ENCODE measurements at places on chromosomes 16 and 17.

GRCh38 chr17:74945543-74945942, 9.8 kb downstream of the OTOP3 start:
- H3K27ac ChIP-seq, result no peak overlapping the region
- H3K36me3 ChIP-seq, result no peaks in the 10 kb centered on the region
- DNase-seq, result no peak
- peaks cover 14% of the 10 kb centered on the region for H3K27me3 ChIP-seq

DNA sequence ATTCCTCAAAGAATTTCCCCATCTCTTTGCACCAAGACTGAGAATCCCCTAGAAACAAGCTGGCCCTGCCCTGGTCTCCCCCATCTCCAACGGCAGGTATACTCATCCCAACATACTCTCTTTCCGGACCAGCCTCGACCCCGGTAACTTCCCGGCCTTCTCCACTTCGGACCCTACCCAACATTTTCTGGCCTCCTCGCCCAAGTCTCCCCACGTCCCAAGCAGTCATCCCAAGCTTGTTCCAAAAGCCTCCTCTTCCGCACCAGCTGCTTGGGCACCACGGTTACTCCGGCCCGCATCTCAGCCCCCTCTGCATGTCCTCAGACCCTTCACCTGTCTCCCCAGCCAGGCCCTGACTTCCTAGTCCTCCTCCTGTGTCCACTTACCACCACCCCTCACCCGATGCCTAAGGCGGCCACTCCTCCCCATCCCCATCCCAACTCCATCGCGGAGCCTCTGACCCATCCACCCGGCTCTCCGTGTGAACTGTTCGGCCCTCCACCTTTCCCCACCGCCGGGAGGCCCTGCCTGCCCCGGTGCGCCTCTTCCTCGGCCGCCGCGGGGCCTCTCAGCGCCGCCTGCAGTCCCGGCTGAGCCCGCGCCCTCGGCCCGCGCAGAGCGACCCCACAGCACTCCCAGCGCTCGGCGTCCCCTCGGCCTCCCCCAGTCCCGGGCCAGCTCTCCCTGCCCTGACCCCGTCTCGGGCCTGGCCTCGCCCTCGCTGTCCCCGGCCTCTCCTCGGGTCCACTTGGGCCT, 994 bp downstream of the PITPNA start:
- H3K4me3 ChIP-seq, result peak overlapping the region; percentile 81
- H3K36me3 ChIP-seq, result peaks cover 3% of the 10 kb centered on the region
- DNase-seq, result peak; percentile 64
- H3K4me1 ChIP-seq, result peaks cover 27% of the 10 kb centered on the region
- no peaks in the 10 kb centered on the region for H3K27me3 ChIP-seq

- H3K36me3 ChIP-seq, result peaks cover 11% of the 10 kb centered on the region
- peak; percentile 20 for DNase-seq
- H3K4me1 ChIP-seq, result peaks cover 59% of the 10 kb centered on the region
- H3K27ac ChIP-seq, result peak overlapping the region; percentile 84
- H3K4me3 ChIP-seq, result peak overlapping the region; percentile 97
These were observed 601 bp downstream of the PHKB start for GRCh38 chr16:47461598-47462266.

DNA sequence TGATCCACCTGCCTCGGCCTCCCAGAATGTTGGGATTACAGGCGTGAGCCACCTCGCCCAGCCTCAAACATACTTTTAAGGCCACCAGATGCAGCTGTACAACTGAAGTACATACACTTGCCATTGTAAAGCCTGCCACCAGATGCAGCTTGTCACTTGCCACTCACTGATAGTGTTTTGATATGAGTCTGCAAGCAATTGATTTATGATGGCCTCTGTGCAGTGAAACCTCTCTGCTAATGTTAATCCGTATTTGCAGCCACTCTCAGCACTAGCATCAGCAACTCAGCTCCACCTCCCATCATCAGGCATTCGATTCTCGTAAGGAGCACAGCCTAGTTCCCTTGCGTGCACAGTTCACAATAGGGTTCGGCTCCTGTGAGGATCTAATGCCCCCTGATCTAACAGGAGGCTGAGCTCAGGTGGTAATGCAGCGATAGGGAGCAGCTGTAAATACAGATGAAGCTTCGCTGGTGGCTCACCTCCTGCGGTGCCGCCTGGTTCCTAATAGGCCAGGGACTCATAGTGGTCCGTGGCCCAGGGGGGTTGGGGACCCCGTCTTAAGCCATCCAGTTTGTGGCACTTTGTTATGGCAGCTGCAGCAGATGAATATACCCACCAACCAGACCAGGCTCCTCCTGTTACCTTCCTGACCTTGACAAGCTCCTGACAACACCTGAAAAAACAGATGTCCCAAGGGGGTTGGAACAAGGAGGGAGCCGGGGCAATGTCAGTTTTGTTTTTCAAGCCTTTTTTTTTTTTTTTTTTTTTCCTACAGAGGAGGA, 1.3 kb upstream of the HERPUD1 start:
- DNase-seq, result peak; percentile 27
- H3K4me3 ChIP-seq, result peak overlapping the region; percentile 98
- peak overlapping the region; percentile 95 for H3K27ac ChIP-seq

- no peaks in the 10 kb centered on the region for H3K27me3 ChIP-seq
- DNase-seq, result no peak
- H3K36me3 ChIP-seq, result peaks cover 87% of the 10 kb centered on the region
These were observed 6.2 kb downstream of the MAP3K14 start for GRCh38 chr17:45310380-45311324.

GRCh38 chr17:59485015-59485414, 80.4 kb upstream of the DHX40 start:
- no peak for DNase-seq
- H3K4me1 ChIP-seq, result peaks cover 3% of the 10 kb centered on the region
- no peak overlapping the region for H3K27ac ChIP-seq
- H3K36me3 ChIP-seq, result no peaks in the 10 kb centered on the region
- H3K27me3 ChIP-seq, result peaks cover 5% of the 10 kb centered on the region

GRCh38 chr16:12531937-12532336, 271.8 kb downstream of the CPPED1 start:
- no peaks in the 10 kb centered on the region for H3K27me3 ChIP-seq
- peaks cover 13% of the 10 kb centered on the region for H3K36me3 ChIP-seq
- peak overlapping the region; percentile 85 for H3K27ac ChIP-seq

DNA sequence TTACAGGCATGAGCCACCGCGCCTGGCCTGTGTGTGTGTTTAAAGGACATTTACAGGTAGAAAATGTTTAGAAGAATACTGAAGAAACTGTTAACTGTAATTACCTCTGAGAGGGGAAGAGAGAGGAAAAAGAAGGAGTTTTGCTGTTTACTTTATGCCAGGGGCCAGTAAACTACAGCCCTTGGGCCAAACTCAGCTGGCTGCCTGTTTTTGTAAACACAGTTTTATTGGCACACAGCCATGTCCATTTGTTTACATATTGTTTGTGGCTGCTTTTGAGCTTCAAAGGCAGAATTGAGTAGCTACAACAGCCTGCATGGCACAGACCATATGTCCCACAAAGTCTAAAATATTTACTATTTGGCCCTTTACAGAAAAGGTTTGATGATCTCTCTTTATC, 76.4 kb downstream of the GPR139 start:
- H3K4me1 ChIP-seq, result no peaks in the 10 kb centered on the region
- no peak for DNase-seq
- no peak overlapping the region for H3K4me3 ChIP-seq
- no peak overlapping the region for H3K27ac ChIP-seq
- peaks cover 1% of the 10 kb centered on the region for H3K27me3 ChIP-seq

GRCh38 chr17:71869841-71870545, 250.8 kb upstream of the SOX9 start:
- H3K4me1 ChIP-seq, result no peaks in the 10 kb centered on the region
- no peak overlapping the region for H3K27ac ChIP-seq
- no peaks in the 10 kb centered on the region for H3K27me3 ChIP-seq
- no peaks in the 10 kb centered on the region for H3K36me3 ChIP-seq
- DNase-seq, result no peak
- no peak overlapping the region for H3K4me3 ChIP-seq

DNA sequence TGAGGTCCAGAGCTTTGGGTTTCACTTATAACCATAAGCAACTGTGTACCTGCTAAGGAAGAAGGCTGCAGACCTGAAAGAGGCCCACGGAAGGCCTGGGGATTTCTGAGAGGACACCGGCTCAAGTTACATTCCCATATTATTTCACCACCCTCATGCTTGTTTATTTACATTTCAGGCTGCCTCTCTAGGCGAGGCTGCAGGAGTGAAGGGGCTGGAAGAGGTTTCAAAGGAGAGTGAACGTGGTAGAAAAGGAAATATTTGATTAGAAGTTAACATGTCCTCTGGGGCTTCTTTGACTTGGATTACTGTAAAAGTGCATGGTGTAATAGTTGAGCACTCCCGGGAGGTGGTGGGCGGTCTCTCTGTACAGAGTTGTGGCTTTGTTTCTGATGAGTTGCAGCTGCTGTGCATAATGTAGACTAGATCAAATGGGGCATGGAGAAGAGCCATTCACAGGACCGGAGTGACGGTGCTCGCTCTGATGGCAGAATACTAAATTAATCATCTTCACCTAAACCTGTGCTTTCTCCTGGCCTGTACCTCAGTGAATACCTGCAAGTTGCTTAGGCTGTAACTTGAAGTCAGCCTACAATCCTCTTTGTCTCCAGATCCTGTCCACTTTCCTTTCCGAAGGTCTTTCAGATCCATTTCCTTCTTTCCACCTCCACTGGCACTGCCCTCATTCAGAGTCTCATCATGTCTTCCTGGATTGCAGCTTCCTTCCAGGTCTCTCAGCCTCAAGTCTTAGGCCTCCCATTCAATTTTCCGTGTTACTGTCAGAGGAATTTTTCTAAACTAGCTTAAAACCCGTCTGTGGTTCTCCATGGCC, 1.9 kb upstream of the CPD start:
- H3K36me3 ChIP-seq, result peaks cover 6% of the 10 kb centered on the region
- H3K27me3 ChIP-seq, result no peaks in the 10 kb centered on the region
- H3K4me3 ChIP-seq, result no peak overlapping the region
- peak; percentile 82 for DNase-seq

DNA sequence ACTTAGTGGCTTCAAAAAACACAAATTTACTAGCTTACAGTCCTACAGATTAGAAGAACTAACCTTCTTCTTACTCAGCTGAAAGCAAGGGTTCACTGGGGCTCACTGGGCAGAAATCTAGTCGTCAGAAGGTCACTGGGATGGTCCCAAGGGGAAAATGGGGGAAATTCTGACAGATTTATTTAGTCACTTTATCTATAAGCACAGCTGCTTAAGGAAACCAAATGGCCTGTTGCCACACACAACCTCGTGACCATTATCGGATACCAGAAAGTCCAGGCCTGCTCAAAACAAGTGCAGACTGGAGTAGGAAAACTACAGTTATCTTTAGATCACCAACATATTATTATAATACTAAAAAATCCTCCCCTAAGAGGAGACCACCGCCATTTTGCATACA, 374.6 kb upstream of the ASIC2 start:
- no peak for DNase-seq
- H3K36me3 ChIP-seq, result no peaks in the 10 kb centered on the region
- H3K27ac ChIP-seq, result no peak overlapping the region
- peaks cover 10% of the 10 kb centered on the region for H3K4me1 ChIP-seq
- H3K4me3 ChIP-seq, result no peak overlapping the region

DNA sequence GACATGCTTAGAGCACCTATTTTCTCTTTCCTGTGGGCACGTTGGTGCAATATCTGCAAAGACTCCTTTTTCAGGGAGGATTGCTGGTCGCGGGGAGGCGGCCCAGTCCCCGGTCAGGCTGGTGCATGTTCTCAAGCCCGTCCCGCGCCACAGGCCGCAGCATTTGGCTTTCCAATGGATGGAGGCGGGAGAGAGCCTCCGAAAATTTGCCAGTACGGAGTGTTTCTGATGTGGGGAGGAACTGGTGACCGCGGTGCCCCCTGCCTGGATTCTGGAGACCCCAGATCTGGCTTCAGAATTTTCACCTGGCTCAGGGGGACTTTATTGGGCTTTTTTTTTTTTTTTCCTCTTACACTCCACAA, 2.3 kb downstream of the CMIP start:
- H3K27me3 ChIP-seq, result no peaks in the 10 kb centered on the region
- peak overlapping the region; percentile 85 for H3K27ac ChIP-seq
- peaks cover 19% of the 10 kb centered on the region for H3K36me3 ChIP-seq
- peaks cover 56% of the 10 kb centered on the region for H3K4me1 ChIP-seq
- peak; percentile 26 for DNase-seq

DNA sequence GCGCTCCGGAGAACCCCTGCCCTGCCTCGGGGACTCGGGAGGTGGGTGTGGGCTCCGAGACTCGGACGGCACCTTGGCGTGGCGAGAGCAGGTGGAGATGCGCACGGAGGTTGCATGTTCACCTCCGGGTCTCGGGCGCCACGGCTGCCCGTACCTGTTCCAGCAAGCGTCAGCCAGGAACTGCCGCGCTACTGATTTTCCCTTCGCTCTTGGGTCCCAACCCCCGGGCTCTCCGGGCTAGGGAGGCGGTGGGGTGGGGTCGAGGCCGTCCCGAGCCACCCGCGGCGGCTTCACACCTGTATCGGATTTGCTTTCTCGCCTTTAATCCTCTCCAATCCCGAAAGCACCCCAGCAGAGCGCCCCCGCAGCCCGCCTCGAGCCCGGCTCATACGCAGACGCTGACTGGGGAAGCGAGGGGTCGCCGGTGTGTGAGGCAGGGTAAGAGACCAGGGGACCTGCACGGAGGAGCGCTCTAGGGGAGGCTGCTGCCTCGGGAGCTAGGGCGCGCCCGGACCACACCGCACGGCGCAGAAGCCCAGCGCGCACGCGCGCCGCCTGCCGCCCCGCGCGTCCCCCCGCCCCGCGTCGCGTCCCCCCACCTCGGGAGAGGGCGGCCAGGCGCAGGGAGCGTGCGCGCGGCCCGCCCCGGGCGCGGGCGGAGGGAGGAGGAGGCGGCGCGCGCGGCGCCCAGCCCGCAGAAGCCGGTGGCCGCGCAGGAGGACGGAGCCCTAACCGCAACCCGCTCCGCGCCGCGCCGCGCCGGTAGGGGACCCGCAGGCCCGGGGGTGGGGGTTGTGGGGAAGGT, at the start of gene DUSP14:
Gene DUSP14 (plus strand): TSS at position 695 of the 805 bp plus-strand sequence. CDS start 22,382 bp downstream, outside the sequence.
- peaks cover 44% of the 10 kb centered on the region for H3K4me1 ChIP-seq
- peak; percentile 88 for DNase-seq
- no peaks in the 10 kb centered on the region for H3K36me3 ChIP-seq

- peaks cover 57% of the 10 kb centered on the region for H3K36me3 ChIP-seq
- no peak for DNase-seq
- H3K4me1 ChIP-seq, result peaks cover 58% of the 10 kb centered on the region
- H3K27me3 ChIP-seq, result no peaks in the 10 kb centered on the region
These were observed 727 bp downstream of the RPL26 start for GRCh38 chr17:8382052-8382879.

- peak overlapping the region; percentile 88 for H3K27ac ChIP-seq
- peak overlapping the region; percentile 68 for H3K4me3 ChIP-seq
- H3K27me3 ChIP-seq, result no peaks in the 10 kb centered on the region
- peaks cover 66% of the 10 kb centered on the region for H3K4me1 ChIP-seq
- H3K36me3 ChIP-seq, result peaks cover 47% of the 10 kb centered on the region
These were observed 5.5 kb downstream of the CYLD start for GRCh38 chr16:50747207-50747956.

- H3K27ac ChIP-seq, result peak overlapping the region; percentile 95
- peak overlapping the region; percentile 84 for H3K4me3 ChIP-seq
- peaks cover 19% of the 10 kb centered on the region for H3K4me1 ChIP-seq
- peaks cover 14% of the 10 kb centered on the region for H3K36me3 ChIP-seq
These were observed 825 bp downstream of the HEATR6 start for GRCh38 chr17:60077672-60078519.
